ENCODE measurements at places on chromosomes 11 and 22.

DNA sequence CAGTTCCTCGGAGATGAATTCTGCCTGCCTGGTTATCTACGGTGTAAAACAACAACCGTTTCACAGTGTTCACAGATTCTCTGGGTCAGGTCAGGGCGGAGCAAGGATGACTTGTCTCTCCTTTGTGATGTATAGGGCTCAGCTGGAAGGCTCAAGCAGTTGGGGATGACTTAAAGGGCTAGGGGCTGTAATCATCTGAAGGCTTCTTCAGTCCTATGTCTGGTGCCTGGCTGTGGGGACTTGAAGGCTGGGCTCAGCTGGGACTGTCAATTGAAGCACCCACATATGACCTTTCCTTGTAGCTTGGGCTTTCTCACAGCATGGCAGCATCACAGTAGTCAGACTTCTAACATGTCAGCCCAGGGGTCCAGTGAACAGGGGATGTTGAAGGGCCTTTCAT is 29.3 kb downstream of the EIF3F start:
- DNase-seq, result no peak

GRCh38 chr11:105229761-105230160 is 90.2 kb upstream of the CARD18 start:
- no peak for DNase-seq

- DNase-seq, result no peak
Observed at GRCh38 chr11:19912958-19913892, 200.6 kb downstream of the NAV2 start.

- DNase-seq, result no peak
Observed at GRCh38 chr11:103987629-103988594, 48.5 kb upstream of the DDI1 start.

DNA sequence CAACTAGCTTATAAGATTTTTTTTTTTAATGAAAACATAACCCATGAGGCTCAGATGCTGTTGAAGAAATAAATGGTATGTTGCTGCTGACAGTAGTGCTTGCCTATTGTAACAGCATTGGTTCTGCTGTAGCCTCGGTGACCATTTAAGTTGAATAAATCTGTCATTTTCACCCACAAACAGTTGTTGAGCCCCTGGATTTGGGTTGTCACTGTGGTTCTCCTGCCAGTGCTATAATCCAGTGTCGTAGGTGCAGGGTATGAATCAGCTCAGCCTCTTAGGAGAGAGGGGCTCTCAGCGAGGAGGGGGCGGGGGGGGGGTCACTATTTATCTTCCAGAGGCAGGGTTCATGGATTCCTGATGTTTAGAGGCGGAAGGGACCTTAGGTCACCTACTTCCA is 49.9 kb upstream of the HORMAD2 start:
- DNase-seq, result no peak

- DNase-seq, result no peak
Observed at GRCh38 chr11:13008061-13008435, 1.1 kb upstream of the RASSF10 start.

- no peak for DNase-seq
Observed at GRCh38 chr11:96412761-96413381, 23.1 kb downstream of the JRKL start.

- peak; percentile 31 for DNase-seq
Observed at GRCh38 chr11:86523738-86524619, 148.4 kb downstream of the ME3 start.

GRCh38 chr11:117517097-117517496 is 189.4 kb downstream of the CEP164 start:
- DNase-seq, result no peak

DNA sequence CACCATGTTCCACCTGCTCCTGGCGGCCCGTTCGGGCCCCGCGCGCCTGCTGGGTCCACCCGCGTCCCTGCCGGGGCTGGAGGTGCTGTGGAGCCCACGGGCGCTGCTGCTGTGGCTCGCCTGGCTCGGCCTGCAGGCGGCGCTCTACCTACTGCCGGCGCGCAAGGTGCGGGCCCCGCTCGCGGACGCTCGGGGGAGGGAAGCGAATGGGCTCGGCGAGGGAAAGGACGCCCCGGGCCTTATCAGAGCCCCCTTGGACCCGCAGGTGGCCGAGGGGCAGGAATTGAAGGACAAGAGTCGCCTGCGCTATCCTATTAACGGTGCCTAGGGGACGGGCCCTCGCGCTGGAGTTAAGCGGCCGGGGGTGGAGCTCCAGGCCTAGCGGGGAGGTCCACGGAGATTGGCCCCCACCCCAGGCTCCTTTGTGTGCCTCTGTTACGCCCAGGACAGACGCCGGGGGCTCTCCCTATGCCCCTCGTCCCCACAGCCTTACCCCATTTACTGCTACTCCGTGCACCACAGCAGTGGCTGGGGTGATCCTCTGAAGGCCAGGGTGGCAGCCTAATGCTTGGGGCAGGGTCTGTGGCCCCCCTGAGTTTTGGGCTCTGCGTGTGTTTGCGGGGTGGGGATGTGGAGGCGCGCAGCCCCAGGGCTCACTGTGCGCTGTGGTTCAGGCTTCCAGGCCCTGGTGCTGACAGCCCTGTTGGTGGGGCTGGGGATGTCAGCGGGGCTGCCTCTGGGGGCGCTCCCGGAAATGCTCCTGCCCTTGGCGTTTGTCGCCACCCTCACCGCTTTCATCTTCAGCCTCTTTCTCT is 1.1 kb downstream of the TM7SF2 start:
- DNase-seq, result peak; percentile 82

All from activated CD4-positive, alpha-beta T cell treated with anti-CD3 and anti-CD28 coated beads for 48 hours (primary cell).